Activated CD4-positive, alpha-beta T cell treated with anti-CD3 and anti-CD28 coated beads, Interleukin-2, amount 10 ng/mL, durations not matched to agents 24 days and 14 days (primary cell): ENCODE measurements at places on chromosomes 13 and 19. TPM values are rescaled to one million over a fixed set of nuclear protein-coding genes. Genes with fewer than 3 reads are reported as not detected.

GRCh38 chr13:77460195-77460594 lies 75.3 kb upstream of the SCEL start:
- DNase-seq = no peak

The DNMT1 gene
- 410 and 414 TPM in 2 replicates for total RNA-seq

DNA sequence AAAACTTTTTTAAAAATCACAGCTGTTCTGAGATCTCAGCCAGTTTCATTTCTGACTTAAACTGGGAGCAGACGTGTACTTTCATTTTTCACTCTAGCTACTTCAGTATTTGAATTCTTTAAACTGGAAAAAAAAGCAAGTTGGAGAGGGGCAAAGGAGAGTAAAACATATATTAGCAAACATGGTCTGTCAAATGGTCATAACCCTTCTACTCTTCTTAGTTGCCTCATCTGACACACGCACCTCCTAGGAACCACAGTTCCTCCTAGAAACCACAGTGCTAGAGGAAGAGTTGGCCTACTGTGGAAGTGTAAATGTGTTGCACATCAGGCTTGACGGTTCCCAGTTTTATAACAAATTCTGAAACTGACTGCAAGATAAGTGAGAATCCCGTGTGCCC lies 47.2 kb downstream of the TM9SF2 start:
- DNase-seq = no peak

DNA sequence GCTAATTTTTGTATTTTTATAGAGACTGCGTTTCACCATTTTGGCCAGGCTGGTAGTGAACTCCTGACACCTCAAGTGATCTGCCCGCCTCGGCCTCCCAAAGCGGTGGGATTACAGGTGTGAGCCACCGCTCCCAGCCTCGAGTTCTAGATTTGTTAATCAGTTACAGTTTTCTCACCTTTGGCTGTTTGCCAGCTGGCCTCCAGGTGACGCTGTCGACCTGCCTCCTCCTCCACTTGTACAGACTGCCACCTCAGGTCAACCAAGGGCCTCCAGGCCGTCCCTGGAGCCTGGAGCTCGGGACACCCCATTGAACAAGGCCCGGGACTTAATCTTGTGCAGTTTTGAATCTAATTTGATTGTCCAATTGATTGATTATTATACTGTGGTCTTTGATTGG lies 45.5 kb downstream of the IER2 start:
- peak; percentile 85 for DNase-seq

The ZNF787 gene
- total RNA-seq = 36.4 and 37.0 TPM in 2 replicates

DNA sequence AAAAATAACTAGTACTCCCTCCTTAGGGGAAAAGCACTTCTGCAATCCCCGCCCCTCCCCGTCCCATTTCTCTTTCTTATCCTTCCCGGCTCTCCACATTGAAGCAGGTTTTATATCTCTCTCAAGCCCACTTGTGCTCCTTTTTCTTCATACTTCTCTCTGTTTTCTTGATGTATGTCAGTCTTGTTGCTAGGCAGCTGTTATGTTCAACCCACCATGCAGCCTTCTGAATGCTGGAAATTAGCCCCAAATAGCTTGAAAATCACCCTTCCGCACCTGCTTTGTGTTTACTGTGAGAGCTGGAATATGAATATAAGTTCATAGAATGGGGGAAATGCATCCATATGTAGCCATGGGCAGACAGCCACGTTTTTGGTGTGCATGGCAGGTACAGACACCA lies 461.4 kb downstream of the MYO16 start:
- no peak for DNase-seq
